ENCODE measurements at places on chromosomes 13 and 19.

- DNase-seq: no peak
Observed at GRCh38 chr13:75600371-75600770, 35.8 kb upstream of the LMO7 start.

GRCh38 chr13:106362707-106363106, 172.8 kb downstream of the EFNB2 start:
- no peak for DNase-seq

GRCh38 chr19:2787115-2787514, 1.8 kb downstream of the THOP1 start:
- DNase-seq: no peak

DNA sequence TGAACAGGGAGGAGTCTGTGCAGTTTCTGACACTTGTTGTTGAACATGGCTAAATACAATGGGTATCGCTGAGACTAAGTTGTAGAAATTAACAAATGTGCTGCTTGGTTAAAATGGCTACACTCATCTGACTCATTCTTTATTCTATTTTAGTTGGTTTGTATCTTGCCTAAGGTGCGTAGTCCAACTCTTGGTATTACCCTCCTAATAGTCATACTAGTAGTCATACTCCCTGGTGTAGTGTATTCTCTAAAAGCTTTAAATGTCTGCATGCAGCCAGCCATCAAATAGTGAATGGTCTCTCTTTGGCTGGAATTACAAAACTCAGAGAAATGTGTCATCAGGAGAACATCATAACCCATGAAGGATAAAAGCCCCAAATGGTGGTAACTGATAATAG, 16.1 kb downstream of the CEACAM6 start:
- DNase-seq: no peak

GRCh38 chr19:18852648-18853047, 20.9 kb downstream of the UPF1 start:
- no peak for DNase-seq

DNA sequence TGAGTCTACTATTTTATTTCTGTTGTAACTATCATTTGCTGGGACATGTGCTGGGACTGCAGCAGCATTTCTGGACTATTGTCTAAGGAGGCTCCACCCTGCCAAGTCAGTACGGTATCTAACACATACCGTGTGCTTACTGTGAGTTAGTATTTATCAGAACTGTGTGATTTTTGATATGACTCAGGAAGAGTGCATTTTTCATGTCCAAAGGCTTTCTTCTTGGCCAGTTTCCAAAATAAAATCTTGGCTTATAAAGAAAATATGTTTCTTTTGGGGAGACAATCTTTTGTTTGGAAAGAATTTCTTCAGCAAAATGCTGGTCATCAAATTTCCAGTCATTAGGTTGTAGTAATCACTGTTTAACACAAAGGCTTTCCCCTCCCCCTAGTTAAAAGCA, 11.6 kb downstream of the PARP4 start:
- no peak for DNase-seq

DNA sequence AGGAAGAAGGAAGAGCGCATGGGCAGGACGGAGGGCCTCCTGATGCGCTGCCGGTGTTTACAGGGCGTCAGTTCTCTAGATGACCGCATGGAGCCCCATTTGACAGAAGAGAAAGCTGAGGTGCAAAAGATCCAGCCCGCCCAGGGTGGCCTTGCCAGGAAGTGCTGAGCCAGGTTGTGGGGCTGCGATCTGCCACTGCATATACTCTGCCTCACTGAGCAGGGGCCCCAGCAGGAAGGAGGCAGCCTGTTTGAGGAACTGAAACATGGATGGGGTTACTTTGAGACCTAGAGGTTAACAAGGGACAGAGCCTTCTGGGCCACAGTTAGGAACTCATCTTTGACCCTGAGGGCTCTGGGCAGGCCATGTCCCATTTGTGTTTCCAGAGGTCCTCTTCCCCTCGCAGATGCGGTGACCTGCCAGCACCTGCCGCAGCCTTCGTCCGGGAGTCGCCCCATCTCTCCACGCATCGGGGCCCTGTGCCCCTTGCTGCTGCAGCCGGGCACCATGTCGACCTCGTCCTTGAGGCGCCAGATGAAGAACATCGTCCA, 3.2 kb downstream of the EPN1 start:
- DNase-seq: no peak

GRCh38 chr13:49784886-49785570, 7.5 kb downstream of the KPNA3 start:
- no peak for DNase-seq

DNA sequence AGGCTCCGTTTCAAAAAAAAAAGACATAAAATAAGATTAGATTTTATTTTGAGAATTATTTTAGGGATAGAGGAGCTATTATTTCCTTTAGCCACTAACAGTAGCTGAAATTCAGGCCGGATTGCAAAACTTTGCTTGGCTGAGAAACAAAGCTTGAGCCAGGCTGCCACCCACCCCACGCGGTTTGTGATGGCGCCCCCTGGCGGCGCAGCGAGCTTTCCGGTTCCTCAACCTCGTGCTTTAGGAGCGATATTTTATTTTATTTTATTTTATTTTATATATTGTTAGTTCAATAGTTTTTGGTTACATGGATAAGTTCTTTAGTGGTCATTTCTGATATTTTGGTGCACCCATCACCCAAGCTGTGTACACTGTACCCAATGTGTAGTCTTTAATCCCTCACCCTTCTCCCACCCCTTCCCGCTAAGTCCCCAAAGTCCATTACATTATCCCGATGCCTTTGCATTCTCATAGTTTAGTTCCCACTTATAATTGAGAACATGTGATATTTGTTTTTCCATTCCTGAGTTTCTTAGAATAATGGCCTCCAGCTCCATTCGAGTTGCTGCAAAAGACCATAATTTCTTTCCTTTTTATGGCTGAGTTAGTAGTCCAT, 19.8 kb upstream of the CEACAM4 start:
- no peak for DNase-seq

GRCh38 chr13:112861876-112862615, 107.0 kb upstream of the MCF2L start:
- no peak for DNase-seq
